ENCODE measurements at places on chromosomes 12 and 14.

- H3K27me3 ChIP-seq, result no peaks in the 10 kb centered on the region
- DNase-seq, result no peak
- peaks cover 40% of the 10 kb centered on the region for H3K4me1 ChIP-seq
- H3K36me3 ChIP-seq, result no peaks in the 10 kb centered on the region
Observed at GRCh38 chr12:2335513-2335912, 282.7 kb downstream of the CACNA1C start.

DNA sequence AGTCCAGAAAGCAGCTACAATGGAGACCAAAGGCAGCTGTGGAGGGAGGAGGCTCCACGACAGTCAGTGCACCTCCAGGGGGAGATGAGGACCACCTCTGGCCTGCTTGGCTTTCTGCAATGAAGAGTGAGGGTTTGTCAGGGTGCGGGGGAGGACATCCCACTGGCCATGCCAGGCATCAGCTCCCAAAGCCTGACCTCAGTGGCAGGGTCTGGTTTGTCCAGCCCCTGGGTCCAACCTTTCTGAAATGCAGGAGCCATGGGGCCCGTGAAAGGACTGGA, 35.2 kb downstream of the SLC6A12 start:
- no peaks in the 10 kb centered on the region for H3K27me3 ChIP-seq
- no peaks in the 10 kb centered on the region for H3K36me3 ChIP-seq
- DNase-seq, result no peak
- no peak overlapping the region for H3K4me3 ChIP-seq
- H3K27ac ChIP-seq, result no peak overlapping the region
- H3K4me1 ChIP-seq, result peaks cover 50% of the 10 kb centered on the region

GRCh38 chr14:89027097-89027740, 202.8 kb downstream of the TTC8 start:
- no peak overlapping the region for H3K27ac ChIP-seq
- no peak for DNase-seq
- H3K36me3 ChIP-seq, result no peaks in the 10 kb centered on the region

GRCh38 chr14:21039585-21040369, 2.4 kb upstream of the RNASE7 start:
- H3K27ac ChIP-seq, result peak overlapping the region; percentile 81
- no peak for DNase-seq
- peaks cover 27% of the 10 kb centered on the region for H3K4me1 ChIP-seq
- H3K4me3 ChIP-seq, result no peak overlapping the region
- H3K36me3 ChIP-seq, result no peaks in the 10 kb centered on the region

- no peaks in the 10 kb centered on the region for H3K36me3 ChIP-seq
- H3K4me3 ChIP-seq, result peak overlapping the region; percentile 21
- H3K27ac ChIP-seq, result peak overlapping the region; percentile 88
- H3K4me1 ChIP-seq, result no peaks in the 10 kb centered on the region
Observed at GRCh38 chr12:18262514-18262913, 1.2 kb downstream of the PIK3C2G start.

GRCh38 chr12:57552306-57552651, 2.4 kb downstream of the KIF5A start:
- no peak for DNase-seq
- H3K27ac ChIP-seq, result no peak overlapping the region
- peaks cover 5% of the 10 kb centered on the region for H3K4me1 ChIP-seq
- no peak overlapping the region for H3K4me3 ChIP-seq
- H3K27me3 ChIP-seq, result no peaks in the 10 kb centered on the region

- H3K36me3 ChIP-seq, result no peaks in the 10 kb centered on the region
- no peak for DNase-seq
- H3K4me3 ChIP-seq, result no peak overlapping the region
- no peaks in the 10 kb centered on the region for H3K4me1 ChIP-seq
- no peaks in the 10 kb centered on the region for H3K27me3 ChIP-seq
Observed at GRCh38 chr14:102225386-102225785, 79.6 kb downstream of the MOK start.

DNA sequence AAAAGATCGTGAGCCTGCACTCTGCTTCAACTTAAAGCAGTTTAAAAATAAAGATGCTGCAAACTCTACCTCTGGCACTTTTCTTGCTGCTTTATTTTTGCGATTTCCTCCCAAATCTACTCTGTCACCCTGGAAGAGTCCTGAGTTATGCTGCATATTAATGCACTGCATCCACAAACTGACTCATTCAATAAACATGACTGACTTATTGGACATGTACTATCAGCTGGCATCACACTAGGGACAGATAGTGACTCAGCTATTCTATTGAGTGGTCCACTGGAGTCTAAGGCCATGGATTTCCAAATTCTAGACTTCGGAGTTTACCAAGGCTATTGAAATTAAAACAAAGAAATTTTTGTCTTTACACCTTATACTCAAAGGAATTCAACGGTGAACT, 90.7 kb upstream of the PTPRR start:
- no peak for DNase-seq
- no peak overlapping the region for H3K4me3 ChIP-seq
- no peaks in the 10 kb centered on the region for H3K4me1 ChIP-seq
- no peaks in the 10 kb centered on the region for H3K27me3 ChIP-seq
- no peak overlapping the region for H3K27ac ChIP-seq
- no peaks in the 10 kb centered on the region for H3K36me3 ChIP-seq

- no peak within 1 kb of the TSS for H3K27ac ChIP-seq
- peak within 1 kb of the TSS; percentile 15 for H3K4me3 ChIP-seq
- no peaks in the 10 kb centered on the region for H3K36me3 ChIP-seq
- H3K27me3 ChIP-seq, result no peaks in the 10 kb centered on the region
Observed at GRCh38 chr14:103928011-103928890, at the start of gene TDRD9. TSS of gene TDRD9 (plus strand) at chr14:103928456. CDS start at chr14:103928510, 54 bp downstream.

DNA sequence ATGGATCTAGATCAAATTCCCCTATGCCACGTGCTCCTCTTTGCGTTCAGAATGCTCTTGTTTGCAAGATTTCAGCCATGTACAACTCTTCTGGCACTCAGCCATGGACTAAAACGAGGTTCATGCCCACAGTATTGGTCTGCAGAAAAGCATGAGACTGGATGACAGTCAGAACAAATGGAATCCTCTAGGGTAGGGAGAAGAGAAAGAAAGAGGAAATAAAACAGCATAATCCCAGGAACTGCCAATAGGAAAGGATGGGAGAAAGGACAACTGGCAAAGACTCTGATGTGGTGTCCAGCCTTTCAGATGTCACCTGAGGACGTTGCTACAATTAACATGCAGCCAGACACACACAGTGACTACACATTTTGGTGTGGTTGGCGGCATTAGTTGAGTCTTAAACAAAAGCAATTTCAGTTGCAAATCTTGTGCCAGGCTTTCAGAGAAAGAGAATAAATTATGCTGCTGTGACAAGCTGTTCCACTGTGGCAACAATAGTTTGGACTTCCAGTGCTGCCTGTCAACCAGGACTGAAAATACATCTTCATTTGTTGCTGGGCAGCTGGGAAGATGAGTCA, 338.0 kb downstream of the RGS6 start:
- no peak overlapping the region for H3K4me3 ChIP-seq
- no peak overlapping the region for H3K27ac ChIP-seq
- H3K4me1 ChIP-seq, result no peaks in the 10 kb centered on the region

- no peak for DNase-seq
- no peaks in the 10 kb centered on the region for H3K36me3 ChIP-seq
- H3K4me1 ChIP-seq, result peaks cover 29% of the 10 kb centered on the region
- H3K4me3 ChIP-seq, result peak within 1 kb of the TSS; percentile 22
- no peak within 1 kb of the TSS for H3K27ac ChIP-seq
Observed at GRCh38 chr14:36519431-36520321, at the start of gene NKX2-1. TSS of gene NKX2-1 (minus strand) at chr14:36520232. CDS start at chr14:36520129, 103 bp downstream.

GRCh38 chr12:121346747-121347146, 5.5 kb downstream of the ANAPC5 start:
- no peaks in the 10 kb centered on the region for H3K27me3 ChIP-seq
- peaks cover 26% of the 10 kb centered on the region for H3K4me1 ChIP-seq
- no peak for DNase-seq
- no peak overlapping the region for H3K27ac ChIP-seq

GRCh38 chr14:69554500-69554899, 20.2 kb downstream of the CCDC177 start:
- H3K36me3 ChIP-seq, result no peaks in the 10 kb centered on the region
- no peak overlapping the region for H3K27ac ChIP-seq
- no peaks in the 10 kb centered on the region for H3K4me1 ChIP-seq
- no peak for DNase-seq
- no peak overlapping the region for H3K4me3 ChIP-seq

- no peaks in the 10 kb centered on the region for H3K36me3 ChIP-seq
- peak overlapping the region; percentile 61 for H3K27ac ChIP-seq
- DNase-seq, result no peak
- no peaks in the 10 kb centered on the region for H3K27me3 ChIP-seq
- peaks cover 11% of the 10 kb centered on the region for H3K4me1 ChIP-seq
- peak overlapping the region; percentile 64 for H3K4me3 ChIP-seq
Observed at GRCh38 chr12:20370014-20370386, 1.7 kb downstream of the PDE3A start.

- H3K4me3 ChIP-seq, result no peak overlapping the region
- no peaks in the 10 kb centered on the region for H3K27me3 ChIP-seq
- no peak for DNase-seq
- H3K36me3 ChIP-seq, result no peaks in the 10 kb centered on the region
- no peaks in the 10 kb centered on the region for H3K4me1 ChIP-seq
Observed at GRCh38 chr14:99282261-99283050, 10.5 kb upstream of the BCL11B start.

DNA sequence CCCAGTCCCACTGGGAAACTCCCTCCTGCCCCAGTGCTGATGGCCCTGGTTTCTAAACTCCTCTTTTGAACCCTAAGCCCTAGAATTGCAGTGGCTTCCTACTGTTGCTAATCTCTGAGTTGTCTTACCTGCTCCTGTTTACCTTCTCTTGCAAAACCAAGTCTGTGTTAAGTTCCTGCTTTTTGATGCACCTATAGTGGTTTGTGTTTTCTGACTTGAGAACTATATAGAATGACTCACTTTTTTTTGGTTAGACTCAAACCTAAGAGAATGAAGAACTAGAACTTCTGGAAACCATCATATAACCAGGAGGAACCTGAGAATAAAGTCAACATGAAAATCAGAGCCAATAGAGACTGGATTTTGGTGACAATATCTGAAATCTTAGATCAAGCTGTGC, 5.5 kb upstream of the GAS2L3 start:
- peaks cover 2% of the 10 kb centered on the region for H3K4me1 ChIP-seq
- DNase-seq, result no peak
- H3K36me3 ChIP-seq, result no peaks in the 10 kb centered on the region

All from esophagus squamous epithelium (tissue), 5 donors.